HuH-7.5 (cell line): ENCODE measurements at places on chromosomes 4 and X.

GRCh38 chrX:119647552-119648420 is 41.6 kb upstream of the NKRF start:
- DNase-seq, result no peak

DNA sequence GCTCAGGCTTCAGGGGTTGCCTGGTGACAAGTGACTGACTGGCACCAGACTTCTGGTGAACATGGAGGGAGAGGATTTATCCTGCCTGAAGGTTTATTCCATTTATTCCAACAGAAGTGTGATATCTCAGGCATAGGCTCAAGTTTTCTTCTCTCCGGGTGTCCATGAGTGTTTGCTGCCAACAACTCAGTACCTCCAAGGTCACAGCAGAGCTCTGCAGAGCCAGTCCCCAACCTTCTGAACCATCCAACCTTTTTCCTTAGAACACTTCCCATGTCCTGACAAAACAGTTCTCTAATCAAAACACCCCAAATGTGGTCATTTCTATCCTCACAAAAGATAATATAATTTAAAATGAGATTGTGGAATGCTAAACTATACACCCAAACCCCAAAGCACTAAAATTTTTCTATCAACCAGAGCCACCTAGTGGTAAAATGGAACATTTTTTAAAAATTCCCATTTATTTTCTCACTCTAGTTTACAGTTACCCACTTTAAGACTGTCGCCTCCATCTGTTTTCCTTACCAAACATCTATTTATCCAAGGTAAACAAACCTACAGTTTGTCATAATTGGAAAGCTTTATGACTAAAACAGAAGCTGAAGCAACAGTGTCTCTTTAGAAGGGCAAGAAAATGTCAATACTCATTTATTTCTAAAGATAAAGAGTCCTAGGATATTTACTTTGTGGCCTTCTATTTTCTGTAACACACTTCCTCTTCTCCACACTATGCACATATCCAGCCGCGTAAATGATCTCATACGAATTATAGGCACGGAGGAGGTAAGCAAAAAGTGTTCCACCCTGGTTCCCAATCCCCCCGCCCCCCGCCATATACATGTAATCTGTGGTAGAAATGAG is 39.5 kb downstream of the TMEM154 start:
- no peak for DNase-seq

GRCh38 chr4:106698621-106699195 is 330.1 kb upstream of the GIMD1 start:
- DNase-seq, result no peak

DNA sequence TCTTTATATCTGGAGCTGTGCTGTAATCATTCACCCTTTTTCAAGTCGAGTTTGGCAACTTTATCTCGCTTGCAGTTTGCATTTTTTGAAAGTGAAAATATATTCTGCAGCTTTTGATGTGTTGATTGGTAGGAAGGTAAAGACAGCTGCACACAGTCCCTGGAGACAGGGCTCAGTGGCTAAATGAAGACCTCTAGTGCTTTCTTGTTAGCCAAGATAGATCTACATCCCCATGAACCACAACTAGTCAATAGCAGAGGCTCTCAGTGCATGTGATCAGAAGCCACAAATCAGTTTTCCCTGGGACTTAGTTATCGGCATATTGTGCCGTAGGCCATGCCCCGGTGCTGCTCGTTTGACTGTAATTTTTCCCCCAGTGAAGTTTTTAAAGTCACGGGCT is 587.7 kb upstream of the PITX2 start:
- no peak for DNase-seq

DNA sequence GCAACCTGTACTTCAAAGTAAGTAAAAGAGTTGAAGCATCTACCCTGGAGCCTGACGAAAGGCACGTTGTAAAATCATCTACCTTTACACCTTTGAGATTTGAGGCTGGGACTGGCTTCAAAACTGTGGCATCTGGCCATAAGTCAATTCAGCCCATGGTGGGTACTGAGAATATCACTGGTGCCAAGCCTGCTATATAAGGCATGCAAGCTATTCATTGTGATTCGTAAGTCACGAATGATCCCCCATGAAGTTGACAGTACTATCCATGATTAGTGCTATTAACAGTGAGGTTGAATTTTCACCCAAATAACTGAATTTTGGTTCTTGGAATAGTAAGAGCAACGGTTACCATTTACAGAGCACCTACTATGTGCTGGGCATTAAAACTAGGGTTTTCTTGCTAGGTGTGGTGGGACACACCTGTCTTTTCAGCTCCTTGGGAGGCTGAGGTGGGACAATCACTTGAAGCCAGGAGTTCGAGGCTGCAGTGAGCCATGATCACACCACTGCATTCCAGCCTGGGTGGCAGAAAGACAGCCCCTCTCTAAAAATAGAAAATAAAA is 39.8 kb downstream of the IRF2 start:
- DNase-seq, result no peak

- DNase-seq, result no peak
These were observed 284.5 kb upstream of the CTSO start for GRCh38 chr4:156238171-156238570.

DNA sequence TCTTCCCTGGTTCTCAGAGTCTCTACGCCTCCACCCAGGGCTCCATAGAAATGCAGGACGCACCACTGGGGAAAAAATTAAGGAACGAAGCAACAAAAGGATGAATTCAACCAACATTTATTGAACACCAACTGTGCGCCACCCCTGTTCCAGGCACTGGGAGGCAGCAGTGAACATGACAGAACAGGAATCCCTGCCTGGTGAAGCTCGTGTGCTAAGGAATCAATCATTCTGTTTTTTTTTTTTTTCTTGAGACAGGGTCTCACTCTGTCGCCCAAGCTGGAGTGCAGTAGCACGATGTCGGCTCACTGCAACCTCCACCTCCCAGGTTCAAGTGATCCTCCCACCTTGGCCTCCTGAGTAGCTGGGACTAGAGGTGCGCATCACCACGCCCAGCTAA is 1.9 kb upstream of the FTSJ1 start:
- no peak for DNase-seq

GRCh38 chrX:153867671-153868070 is 18.3 kb downstream of the L1CAM start:
- DNase-seq, result no peak
